ENCODE measurements at places on chromosomes 1 and 21.
A peak's percentile ranks its signal among the peaks of the same experiment; 100 is the strongest.

DNA sequence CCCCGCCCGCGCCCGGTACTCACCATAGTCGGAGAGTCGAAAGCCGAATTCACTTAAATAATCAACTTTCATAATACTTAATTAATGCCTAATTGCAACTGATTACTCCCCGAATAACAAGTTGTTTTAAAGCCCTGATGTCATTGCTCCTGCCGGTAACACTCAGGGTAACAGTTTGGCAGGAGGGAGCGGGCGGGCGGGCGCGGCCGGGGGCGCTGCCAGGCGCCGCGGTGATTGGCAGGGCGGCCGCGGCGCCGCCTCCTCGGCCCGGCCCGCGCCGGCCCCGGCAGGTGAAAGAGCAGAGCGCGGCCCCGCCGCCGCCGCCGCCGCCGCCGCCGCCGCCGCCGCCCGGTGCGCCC is 102.2 kb downstream of the CASZ1 start:
- no peak for DNase-seq

- no peak for DNase-seq
Observed at GRCh38 chr21:21373969-21374368, 375.8 kb downstream of the NCAM2 start.

DNA sequence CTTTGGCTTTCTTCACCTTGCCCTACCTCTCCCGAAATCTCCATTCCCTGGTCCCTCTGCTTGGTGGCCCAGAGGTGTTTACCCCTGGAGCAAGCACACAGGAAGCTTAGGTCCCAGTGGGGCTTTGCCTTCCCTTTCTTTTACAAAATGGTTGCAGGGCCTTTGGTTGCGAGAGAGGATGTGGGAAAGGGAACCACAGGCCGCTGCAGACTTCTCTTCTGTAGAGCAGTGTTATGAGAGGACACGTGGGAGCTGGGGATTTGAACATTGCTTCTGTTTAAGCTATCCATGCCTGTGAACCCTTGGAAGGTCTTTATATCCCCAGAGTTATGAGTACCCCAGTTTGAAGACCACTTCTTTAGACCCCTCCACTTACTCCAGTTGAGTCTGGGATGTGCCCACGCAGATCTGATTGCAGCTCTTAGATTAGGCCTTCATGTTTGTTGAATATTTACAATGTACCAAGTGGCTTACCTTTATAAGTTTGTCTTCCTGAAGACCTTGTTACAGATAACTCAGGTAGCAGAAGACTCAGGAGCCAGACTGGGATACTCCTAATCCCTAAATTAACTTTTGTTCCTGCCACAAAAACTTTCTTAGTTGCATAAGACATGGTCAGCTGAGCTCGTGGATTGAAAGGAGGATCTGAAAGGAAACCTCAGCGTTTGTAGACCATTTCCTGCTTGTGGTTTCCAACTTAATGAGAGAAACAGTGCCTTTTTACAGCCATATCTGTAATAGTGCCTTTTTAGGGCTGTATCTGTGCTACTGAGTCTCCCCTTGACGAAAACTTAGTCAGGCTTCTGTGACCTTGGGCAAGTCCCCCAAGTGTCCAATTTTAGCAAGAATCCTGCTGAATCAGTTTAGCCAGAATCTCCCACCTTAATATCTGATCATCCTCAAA is 21.9 kb upstream of the IVNS1ABP start:
- DNase-seq: no peak

DNA sequence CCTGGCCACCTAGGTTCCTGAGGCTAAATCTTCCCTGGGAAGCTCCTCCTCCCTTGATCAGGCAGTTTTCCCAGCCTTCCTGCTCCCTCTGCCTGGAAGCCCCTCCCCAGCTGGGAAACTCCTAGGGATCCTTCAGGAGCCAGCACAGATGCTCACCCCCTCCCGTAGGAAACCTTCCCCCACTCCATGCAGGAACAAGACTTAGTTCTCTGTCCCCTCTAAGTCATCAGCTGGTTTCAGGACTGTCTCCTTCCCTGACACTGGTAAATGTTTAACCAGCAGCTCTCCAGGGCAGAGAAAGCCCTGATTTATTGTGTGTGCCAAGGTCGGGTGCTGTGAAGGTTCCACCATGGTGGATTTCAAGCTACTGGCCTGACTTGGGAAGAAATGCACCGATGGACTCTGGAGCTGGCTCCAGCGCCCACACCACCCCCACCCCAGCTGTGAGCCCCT is 25.0 kb downstream of the TTC39A start:
- DNase-seq: no peak

GRCh38 chr1:226420328-226420727 is 12.4 kb upstream of the PARP1 start:
- no peak for DNase-seq

DNA sequence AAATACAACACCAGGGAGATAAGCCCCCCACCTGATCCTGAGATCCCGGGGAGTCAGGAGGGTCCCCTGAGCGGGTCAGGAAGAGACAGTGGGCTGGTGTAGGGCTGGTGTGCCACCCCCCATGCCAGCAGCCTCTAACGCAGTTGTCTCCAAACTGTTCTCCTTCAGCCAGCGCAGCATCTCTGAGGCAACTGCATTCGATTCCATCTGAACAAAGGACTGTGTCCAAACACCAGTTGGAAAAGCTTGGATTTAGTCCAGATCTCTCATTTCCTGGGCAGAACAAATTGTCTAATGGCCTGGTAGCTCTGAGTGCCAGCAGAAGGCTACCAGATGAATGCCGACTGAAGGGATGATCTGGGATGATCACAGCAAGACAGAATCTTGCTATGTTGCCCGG is 44.1 kb upstream of the EIF4G3 start:
- peak; percentile 42 for DNase-seq

GRCh38 chr1:243270097-243270864 is 14.4 kb downstream of the SDCCAG8 start:
- no peak for DNase-seq

DNA sequence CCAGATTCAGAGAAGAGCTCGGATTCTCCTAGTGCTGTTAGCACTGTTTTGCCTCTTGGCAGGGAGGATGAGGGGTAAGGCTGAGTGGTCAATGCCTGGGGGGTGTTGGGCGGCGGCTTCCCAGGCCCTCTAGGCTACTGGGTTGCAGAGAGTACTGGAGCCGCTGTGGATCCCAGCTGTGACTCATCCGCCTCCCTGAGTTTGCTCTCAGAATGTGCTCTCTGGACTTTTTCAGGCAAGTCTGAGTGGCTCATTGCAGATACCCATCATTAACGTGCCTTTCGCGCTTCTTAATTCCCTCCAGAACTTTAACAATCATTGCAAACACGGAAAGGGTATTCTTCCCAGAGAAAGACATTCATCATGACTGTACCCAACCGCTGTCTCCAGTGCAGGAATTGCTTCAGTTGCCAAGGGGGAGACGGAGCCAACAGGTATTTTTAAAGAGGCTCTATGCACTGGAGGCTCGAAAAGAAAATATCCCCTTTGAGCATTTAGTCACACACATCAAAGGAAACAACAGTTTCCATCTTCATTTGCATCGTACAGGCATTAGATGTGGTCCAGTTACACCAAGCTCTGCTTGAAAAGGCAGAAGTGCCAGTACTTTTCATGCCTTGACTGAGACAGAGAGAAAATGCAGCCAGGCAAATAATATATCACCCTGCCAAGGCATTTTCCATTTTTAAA is 14.4 kb upstream of the CAMTA1 start:
- no peak for DNase-seq

DNA sequence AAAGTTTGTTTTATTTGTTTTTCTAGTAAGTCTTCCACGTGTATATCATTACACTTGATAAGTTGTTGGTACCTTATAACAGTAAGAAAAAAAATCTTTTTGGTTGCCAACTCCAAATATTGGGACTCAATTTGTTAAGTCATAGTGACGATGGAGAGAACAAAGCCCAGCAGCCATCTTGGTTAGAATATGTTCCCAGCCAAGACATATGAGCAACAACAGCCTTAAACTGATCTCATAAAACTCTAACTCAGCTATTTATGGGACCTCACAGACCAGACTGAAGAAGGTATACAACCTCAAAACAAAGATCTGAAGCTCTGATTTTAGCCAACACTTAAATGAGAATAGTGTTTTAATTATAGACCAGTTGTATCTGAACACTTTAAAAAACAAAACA is 281.3 kb downstream of the VAV3 start:
- no peak for DNase-seq

GRCh38 chr1:150596095-150596892 is 16.9 kb upstream of the MCL1 start:
- no peak for DNase-seq

GRCh38 chr1:154956544-154956941 is 644 bp upstream of the PBXIP1 start:
- DNase-seq: no peak

DNA sequence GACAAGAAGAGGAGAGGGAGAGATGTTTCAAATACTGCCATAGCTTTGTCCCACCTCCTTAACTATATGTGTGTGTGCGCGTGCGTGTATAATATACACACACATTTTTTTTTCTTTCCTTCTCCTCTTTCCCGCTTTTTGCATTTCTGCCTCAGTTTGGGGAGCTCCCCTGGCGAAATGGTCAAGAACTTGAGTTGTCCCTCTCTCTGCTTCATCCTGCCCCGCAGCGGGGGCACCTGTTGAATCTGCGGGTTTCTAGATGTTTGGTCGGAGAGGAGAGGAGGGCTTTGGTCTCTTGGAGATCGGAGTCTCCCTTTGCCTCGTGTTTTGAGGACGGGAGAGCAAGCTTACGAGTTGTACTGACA is 504 bp downstream of the SCCPDH start:
- DNase-seq: peak; percentile 45

DNA sequence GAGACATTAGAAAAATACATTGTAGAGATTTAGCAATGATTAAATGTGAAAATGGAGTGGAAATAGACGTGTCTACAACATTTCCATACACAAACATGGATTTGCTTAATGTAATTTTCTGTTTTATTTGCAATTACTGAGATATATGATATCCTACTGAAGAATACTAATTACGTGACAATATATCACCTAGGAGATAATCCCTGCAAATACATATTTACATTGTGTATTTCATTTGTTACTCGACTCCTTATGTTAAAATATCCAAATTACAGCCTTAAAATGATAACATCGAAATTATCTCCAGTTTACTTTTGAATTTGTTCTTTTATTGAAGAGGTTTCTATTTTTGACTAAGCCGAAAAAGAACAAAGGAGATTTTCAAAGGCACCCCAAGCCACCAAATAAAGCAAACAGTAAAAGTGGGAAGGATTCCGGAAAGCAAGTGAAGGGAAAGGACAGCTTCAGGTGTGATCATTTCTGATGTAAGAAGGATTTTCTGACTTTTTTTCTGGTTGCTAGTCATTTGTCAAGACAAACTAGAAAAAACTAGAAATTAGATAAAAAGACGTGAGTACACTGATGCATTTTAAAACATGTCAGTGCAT is 7.9 kb downstream of the LHX4 start:
- DNase-seq: no peak

DNA sequence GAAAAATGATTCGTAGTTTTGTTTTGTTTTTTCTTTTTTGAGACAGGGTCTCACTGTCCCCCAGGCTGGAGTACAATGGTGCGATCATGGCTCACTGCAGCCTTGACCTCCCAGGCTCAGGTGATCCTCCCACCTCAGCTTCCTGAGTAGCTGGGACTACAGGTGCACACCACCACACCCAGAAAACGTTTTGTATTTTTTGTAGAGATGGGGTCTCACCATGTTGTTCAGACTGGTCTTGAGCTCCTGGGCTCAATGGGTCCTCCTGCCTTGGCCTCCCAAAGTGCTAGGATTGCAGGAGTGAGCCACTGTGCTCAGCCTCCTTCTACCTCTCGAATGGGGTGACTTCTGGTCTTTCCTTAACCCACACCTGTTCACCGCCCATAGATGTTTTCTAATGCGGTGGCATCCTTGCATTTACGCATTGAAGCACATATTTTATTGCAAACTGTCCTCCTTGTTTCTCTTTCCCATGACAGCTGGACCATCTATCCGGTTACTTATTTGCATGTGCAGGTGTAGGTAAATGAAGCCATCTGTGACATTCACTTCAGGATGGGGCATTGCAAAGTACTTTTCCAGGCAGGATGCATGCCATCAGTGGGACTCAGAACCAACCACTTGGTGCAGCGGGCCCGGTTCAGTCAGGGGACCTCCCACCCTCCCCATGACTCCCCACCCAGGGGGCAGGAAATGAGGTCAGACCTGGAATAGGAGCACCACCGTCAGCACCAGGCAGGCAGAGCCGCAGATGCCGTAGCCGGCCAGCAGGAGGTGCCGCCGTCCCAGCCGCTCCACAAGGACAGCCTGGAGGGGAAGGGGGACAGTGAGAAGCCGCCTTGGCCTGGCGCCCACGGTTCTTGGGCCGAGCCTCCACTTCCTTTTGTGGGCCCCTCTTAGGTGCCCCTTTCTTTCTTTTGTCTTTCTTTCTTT is 16.5 kb downstream of the SLC2A7 start:
- DNase-seq: no peak

DNA sequence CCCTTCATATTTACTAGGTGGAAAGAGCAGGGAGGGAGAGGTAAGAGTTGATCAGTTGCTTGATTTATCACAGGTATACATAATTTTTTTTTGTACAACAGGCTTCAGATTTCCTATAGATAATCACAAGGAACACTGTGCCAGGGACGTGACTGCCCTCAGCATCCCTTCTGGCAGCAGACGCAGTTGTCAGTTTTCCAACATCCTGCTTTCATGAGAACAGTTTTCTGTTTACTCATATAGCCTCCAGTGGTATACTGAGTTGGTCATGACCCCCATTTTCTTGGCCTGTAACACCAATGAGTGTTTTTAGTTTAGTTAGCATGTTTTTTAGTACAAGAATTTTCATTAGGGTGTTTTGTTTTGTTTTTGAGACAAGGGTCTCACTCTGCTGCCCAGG is 37.9 kb upstream of the PTPRF start:
- DNase-seq: no peak

- DNase-seq: no peak
Observed at GRCh38 chr1:194644528-194644927, 1458.1 kb upstream of the B3GALT2 start.

DNA sequence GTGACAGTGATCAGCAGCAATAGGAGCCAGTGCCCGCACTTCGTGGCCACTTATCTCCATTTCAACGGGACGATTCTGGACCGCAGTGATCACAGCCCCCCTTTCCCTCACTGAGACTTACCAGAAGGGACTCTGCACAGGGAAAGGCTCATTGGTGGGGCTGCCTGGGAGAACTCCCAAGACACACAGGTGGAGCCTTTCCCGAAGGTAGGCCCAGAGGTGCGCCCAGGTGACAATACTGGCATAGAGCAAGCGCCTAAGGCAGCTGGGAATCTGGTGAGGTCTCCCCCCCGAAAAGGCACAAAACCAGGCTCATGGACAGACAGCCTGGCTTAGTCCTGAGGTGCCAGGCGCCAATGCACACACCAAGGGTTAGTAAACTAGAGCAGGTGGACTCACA is 318.9 kb downstream of the AJAP1 start:
- DNase-seq: no peak

- no peak for DNase-seq
Observed at GRCh38 chr21:30779249-30779648, 24.0 kb upstream of the KRTAP21-1 start.
